Smooth muscle cell of the brain vasculature (primary cell): ENCODE measurements at places on chromosomes 3 and 15.

DNA sequence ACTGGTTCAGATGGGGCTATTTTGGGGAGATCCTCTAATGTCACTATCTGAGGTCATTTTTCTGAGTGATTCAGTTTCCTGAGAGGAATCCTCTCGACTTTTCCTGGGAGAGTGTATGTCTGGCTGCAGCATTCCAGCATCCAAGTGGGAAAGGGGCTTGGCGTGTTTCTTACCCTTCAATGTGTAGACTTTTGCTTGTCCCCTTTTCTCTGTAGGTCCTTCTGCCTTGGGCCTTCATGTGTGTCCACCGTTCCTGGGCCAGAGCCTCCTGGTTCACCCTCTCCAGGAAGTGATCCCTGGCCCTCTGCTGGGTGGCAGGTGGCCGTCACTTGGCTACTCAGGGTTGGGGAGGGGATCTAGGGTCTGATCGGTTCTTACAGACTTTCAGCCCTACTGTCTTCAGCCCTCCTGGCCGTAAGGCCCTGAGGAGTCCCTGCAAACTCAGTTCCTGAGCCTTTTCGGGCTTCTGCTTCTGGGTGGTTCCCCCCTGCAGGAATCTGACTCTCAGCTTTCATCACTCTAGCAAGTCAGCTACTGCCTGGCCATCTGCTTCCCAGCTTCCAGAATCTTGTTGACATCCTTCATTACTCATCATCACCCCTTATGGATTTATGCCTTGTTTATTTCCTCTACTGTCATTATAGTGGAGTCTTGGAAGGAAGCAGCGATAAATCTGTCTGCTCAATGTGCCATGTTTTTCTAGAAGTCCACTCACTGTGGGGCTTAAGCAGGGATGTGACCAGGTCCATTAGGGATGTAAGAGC is 36.5 kb downstream of the GOLGA6L10 start:
- DNase-seq: no peak

- DNase-seq: no peak
These were observed 28.6 kb downstream of the ITGA11 start for GRCh38 chr15:68403161-68403941.

DNA sequence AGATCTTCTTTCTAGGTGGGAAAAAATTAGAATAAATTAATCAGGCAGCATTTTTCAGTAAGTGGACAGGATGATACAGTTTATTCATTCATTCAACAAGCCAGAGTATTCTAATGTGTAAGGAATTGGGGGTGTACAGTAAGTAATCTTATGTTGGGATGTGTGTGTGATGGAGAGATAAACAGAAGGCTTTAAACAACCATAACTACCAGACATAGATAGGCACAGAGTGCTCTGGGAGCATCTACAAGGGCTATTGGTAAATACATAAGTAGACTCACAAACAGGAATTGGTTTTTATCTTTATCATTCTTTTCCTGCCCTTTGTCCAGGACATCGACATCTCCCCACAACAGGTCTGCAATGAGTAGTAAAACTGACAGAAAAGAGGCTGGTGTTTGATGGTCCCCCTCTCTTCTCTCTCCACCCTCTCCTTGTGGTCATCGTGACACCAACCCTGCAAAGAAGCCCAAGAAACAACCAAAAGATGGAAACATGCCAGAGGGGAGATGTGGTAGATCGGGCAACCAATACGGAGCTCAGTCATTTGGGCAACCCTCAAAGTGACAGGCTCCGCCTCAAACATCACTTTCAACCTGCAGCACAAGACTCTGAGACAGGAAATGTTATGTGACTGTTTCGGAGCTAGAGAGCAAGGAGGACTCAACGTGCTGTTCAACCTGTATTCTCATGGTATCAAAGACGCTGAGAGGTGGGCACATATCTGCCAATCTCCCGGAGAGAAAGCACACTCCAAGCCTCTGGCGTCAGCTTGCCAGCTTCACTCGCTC is 28.7 kb upstream of the B3GNT5 start:
- DNase-seq: no peak

GRCh38 chr3:130892759-130893375 is 1.0 kb upstream of the ATP2C1 start:
- peak; percentile 52 for DNase-seq

- no peak for DNase-seq
These were observed 20.9 kb upstream of the MUC20 start for GRCh38 chr3:195699860-195700259.

DNA sequence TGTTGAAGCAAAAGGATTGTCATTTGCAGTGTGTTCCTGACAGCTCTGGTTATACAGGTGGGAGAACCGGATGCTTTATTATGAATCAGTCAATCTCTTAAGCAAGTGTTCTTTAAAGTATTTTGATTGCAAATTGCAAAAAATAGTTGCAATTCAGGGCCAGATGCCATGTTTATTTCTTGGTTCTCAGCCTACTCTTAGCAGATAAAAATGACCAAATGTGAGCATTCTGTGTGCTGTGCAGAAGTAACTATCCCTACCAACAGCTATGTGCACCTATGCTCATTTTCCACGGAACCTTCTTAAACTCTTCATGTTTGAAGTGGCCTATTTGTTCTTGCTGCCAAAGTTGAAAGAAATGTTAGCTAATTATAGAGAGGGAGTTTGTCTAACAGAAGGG is 262.3 kb upstream of the RASGRP1 start:
- DNase-seq: no peak

GRCh38 chr3:31985831-31986230 is 4.3 kb downstream of the ZNF860 start:
- DNase-seq: no peak

DNA sequence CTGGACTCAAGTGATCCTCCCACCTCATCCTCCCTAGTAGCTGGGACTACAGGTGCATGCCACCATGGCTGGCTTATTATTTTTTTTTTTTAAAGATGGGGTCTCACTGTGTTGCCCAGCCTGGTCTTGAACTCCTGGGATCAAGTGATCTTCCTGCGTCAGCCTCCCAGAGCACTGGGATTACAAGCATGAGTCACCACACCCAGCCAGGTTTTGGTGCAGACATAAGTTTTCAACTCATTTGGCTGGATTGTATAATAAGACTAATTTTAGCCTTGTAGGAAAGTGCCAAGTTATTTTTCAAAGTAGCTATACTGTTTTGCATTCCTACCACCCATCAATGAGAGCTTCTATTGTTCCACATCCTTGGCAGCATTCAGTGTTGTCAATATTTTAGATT is 32.1 kb downstream of the BUB1B start:
- no peak for DNase-seq

- DNase-seq: peak; percentile 55
These were observed 24.9 kb upstream of the SIAH2 start for GRCh38 chr3:150787741-150788370.

GRCh38 chr3:156626104-156626503 is 48.3 kb upstream of the TIPARP start:
- DNase-seq: no peak

GRCh38 chr15:36903195-36903594 is 197.2 kb downstream of the MEIS2 start:
- DNase-seq: no peak

DNA sequence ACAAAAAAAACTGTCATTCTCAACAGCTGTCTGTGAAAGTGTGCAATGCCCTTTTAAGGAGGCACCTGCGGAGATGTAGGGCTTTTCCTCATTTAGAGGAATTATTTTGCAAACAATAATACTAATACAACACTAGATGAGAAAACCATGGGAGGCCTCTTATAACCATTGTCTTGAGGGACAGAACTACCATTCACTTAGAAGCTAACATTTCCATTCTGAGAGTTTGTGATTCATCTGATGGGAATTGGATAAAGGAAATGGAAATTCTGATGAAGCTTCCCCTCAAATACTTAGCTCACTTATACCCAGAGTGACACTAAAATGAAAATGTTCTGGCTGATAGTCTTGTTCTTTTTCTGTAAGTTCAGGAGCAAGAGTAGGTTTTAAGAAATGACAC is 147.7 kb downstream of the CADPS start:
- DNase-seq: no peak

DNA sequence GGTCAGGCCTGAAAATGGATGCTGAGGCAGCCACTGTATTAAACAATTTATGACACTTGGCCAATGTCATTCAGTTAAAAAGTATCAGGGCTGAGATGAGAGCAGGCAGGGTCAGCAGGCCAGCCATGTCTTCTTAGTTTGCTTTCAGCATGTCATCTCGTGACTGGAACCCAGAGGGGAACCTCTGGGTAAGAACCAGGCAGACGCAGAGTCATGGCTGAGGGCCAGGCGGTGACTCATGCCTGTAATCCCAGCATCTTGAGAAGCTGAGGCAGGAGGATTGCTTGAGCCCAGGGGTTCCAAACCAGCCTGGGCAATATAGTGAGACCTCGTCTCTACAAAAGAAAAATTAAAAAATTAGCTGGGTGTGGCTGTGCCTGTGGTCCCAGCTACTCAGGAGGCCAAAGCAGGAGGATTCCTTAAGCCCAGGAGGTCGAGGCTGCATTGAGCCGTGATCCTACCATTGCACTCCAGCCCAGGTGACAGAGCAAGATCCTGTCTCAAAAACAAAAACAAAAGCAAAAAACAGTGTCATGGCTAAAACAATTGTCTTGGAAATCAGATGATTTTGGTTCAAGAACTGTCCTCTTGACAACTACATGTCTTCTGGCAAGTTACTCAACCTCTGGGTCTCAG is 11.7 kb downstream of the BCL2L10 start:
- DNase-seq: peak; percentile 98

DNA sequence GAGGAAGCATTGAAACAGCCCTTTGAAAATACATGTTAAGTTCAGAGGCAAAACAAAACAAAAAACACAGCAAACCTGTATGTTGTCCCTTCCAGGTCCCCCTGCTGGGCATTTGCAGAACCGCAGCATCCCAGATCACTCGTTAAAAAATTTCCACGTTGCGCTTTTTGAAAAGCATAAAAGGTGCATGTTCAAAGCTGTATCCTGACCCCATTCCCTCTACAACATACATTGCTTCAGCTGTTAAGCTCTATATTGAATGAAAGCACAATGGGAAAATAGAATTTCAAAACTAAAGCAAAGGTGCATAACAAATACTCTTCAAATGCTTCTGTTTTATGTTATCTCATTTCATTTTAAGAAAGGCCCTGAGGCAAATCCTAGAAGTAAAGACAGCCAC is 328.3 kb downstream of the THSD4 start:
- DNase-seq: no peak

GRCh38 chr3:151075869-151076562 is 9.4 kb upstream of the MED12L start:
- no peak for DNase-seq

DNA sequence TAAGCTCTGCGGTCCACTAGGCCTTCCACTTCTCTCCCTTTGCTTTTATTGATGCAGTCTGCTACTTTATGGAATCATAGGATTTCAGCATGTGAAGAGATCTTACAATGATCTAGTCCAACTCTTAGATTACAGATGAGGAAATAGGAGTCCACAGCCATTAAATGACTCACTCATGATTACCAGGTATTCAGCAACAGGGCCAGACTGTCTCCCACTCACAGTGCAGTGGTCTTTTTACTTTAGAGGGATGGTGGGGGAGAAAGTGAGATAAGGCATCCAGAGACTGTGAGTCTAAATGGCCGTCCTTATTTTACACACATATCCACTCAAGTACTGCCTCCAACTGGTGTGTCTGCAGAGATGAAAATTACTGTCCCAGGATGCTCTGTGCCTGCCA is 88.5 kb upstream of the SKOR1 start:
- no peak for DNase-seq

DNA sequence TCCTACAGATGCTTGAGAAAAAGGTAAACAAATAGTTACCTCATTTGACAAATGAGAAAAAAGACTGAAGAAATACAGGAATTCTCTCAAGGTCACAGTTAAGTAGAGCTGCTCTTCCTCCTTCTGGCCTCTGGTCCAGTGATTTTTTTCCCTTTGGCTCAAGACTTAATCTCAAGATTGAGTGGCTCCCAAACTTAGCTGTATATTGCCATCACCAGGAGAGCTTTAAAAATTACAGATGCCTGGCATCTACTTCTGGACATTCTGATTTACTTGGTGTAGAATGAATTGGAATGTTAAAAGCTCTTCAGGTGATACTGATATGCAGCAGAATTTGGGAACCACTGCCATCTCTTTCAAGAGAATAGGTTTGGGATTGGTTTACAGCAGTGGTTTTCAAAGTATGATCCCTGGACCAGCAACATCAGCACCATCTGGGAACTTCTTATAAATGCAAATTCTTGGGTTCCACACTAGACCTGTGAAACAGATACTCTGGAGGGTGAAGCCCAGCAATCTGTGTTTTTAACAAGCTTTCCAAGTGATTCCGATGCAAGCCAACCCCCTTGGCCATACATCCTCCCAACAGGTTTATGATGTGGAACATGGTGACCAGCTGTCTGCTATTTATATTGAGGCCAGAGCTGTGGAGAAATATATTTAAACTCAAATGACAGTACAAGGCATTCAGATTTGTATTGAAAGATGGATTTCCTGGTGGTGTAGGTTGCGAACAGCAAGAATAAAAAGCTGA is 333.0 kb upstream of the RARB start:
- no peak for DNase-seq

- DNase-seq: no peak
These were observed 41.1 kb upstream of the SKOR1 start for GRCh38 chr15:67784090-67784781.

GRCh38 chr15:70701891-70702568 is 61.3 kb downstream of the UACA start:
- DNase-seq: peak; percentile 33

DNA sequence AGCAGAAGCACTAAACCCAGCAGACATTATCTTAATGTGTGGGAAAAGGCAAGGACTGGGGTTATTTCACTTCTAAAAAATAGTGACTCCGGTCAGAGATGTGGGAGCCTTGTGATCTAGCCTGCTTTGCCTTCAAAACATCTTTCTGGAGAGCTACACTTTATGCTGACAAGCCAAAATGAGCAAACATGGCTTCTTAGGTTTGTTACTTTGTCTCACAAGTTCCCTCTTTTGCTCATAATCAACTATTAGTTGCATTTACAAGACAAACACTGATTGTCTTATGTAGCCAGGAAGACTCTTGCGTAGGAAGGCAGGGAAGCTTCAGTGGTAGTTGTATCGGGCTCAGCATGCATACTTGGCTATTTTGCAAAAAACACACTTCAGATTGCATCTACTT is 129.2 kb downstream of the NUP210 start:
- no peak for DNase-seq

DNA sequence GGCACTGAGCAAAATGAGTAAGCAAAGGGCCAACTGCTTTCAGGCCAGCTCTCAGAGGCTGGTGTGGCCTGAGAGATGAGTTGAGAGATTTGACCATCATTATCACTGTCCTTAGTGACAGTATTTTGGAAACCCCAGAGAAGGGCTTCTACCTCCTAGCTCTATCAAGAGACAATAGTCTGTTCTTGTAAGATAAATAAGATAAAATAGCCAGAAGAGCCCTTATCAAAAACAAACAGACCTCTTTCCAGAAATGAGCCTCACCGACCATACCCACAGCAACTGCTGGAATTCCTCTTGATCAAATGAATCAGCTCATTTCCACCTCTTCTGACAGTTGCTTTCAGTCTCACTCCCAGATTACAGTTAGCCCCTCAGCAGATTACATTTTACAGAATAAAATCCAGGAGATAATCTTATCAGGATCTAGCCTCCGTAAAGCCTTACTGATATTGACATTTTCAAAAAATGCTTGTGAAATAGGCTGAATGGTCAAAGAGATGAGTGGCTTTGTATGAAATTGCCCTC is 4.5 kb downstream of the HDC start:
- no peak for DNase-seq
